ENCODE measurements at places on chromosomes 3 and 15. TPM values are rescaled to one million over a fixed set of nuclear protein-coding genes. Genes with fewer than 3 reads are reported as not detected.

The CHRFAM7A gene
- total RNA-seq = 3.8 TPM

The TSC22D2 gene
- 10.0 TPM for total RNA-seq

The IL17RC gene
- total RNA-seq = 18.7 TPM

The CTXN2 gene
- total RNA-seq = under 0.01 TPM

The LMAN1L gene
- total RNA-seq = not detected
